ENCODE measurements at places on chromosomes 7 and 10. TPM values are rescaled to one million over a fixed set of nuclear protein-coding genes. Genes with fewer than 3 reads are reported as not detected.

Gene MMP21
- total RNA-seq: not detected

Gene CCZ1B
- 48.8 TPM for total RNA-seq

Gene ARL5B
- 22.9 TPM for total RNA-seq

Gene OR2A42
- under 0.01 TPM for total RNA-seq

Gene KCNIP2
- 0.86 TPM for total RNA-seq

Gene FBH1
- total RNA-seq: 78.9 TPM

Gene MNX1
- total RNA-seq: not detected

Gene VSTM4
- total RNA-seq: 4.7 TPM

Gene DDIT4
- 325 TPM for total RNA-seq
